ENCODE measurements at places on chromosomes 6 and 20.

DNA sequence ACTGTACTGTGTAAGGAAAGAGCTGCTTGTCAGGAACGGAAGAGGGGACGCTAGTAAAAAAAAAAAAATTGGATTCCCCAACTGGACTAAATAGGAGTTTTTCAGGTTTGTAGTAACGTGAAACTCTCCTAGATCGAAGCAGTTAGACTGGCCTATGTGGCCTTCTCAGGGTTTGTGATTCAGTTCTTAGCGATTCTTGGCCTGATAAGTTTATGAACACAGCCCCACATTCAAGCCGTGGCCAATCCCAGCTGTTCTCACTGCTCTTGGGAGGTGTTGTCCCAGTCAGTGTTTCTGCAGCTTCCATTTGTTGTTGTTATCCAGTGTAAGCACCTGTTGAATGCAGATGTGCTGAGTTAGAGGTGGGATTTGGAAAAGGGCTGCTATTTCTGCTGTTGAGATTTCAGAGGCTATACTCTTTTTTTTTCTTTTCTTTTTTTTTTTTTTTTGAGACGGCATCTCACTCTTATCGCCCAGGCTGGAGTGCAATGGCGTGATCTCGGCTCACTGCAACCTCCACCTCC, 29.7 kb downstream of the TAF8 start:
- no peak for DNase-seq

DNA sequence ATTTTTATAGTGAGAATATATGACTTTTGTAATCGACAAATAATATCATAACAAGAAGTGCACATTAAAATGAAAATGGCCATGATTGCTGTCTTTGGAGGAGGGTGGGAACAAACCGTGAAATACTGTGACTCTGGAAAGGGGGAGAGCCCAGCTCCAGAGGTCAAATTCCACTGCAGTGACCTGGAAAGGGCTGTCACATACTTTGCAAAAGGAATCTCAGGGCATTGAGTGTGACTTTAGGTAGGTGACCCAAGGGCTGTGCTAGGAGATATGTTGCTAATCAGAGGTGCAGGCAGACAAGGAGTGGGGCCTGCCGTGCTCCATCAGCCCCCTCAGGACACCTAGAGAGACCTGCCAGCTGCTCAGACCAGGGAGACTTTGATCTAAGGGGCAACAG, 28.1 kb upstream of the BMP7 start:
- no peak for DNase-seq

GRCh38 chr20:44754554-44754953, 8.9 kb downstream of the KCNK15 start:
- DNase-seq: no peak

GRCh38 chr6:43982084-43982625, 145.1 kb downstream of the MRPL14 start:
- DNase-seq: no peak

DNA sequence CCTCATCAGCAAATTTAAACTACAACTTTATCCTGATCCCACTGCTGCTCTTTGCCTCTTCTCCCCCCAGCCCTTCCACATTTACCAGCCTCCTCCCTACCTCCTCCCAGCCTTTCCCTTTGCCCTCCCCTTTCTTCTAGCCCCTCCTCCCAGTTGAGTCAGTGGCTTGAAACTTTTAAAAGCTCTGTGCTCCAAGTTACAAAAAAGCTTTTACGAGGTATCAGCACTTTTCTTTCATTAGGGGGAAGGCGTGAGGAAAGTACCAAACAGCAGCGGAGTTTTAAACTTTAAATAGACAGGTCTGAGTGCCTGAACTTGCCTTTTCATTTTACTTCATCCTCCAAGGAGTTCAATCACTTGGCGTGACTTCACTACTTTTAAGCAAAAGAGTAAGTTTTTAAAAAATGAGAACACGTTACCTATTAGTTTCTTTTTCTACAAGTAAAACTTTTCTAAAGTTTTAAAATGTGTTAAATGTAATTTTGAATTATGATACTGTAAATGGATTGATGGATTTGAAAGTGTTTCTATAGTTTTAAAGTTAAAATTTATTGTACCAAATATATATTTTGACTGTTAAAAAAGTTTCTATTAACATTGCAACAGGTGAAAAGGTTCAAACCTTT, at the start of gene GJA1:
Gene GJA1, plus strand, starts transcription at position 203 of the 626 bp plus-strand sequence. CDS start 11,202 bp downstream, outside the sequence.
- DNase-seq: no peak

GRCh38 chr6:26332408-26332807, 32.6 kb upstream of the BTN3A2 start:
- no peak for DNase-seq

DNA sequence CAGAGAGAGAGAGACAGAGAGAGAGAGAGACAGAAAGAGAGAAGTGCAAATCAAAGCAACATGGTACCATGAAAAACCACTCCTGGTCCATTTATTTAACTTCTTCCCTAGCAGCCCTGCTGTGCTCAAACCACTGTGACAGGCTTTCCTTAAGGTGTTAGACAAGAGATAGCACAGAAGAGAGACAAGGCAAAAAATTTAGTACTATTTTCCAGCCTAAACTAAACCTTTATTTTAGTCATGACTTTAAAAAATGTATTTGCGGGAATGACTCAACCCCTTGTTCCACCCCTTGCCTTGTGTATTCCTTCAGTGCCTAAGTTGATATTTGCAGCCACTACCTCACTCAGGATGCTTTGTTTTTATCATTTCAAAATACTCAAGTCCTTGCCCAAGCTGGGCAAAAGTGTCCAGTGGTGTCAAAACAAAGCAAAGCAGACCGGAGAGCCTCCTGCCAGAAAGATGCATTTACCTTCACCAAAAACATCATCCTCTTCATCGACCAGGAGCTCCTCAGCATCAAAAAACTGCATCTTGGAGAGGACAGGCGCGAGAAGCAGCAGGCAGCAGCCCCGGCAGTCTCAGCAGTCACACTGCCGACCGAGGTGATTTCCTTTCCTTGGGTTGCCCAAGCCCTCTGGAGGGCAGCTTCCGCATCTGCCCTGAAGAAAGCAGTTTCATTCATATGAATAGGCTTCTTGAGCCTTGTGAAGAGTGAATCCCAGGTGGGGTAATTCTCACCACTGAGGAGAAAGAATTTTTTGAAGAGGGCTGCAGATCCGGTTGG, at the start of gene RIPOR2:
Gene RIPOR2, minus strand, starts transcription at position 595 of the 787 bp plus-strand sequence. Its CDS starts 62 bp downstream, at position 533.
- DNase-seq: no peak

DNA sequence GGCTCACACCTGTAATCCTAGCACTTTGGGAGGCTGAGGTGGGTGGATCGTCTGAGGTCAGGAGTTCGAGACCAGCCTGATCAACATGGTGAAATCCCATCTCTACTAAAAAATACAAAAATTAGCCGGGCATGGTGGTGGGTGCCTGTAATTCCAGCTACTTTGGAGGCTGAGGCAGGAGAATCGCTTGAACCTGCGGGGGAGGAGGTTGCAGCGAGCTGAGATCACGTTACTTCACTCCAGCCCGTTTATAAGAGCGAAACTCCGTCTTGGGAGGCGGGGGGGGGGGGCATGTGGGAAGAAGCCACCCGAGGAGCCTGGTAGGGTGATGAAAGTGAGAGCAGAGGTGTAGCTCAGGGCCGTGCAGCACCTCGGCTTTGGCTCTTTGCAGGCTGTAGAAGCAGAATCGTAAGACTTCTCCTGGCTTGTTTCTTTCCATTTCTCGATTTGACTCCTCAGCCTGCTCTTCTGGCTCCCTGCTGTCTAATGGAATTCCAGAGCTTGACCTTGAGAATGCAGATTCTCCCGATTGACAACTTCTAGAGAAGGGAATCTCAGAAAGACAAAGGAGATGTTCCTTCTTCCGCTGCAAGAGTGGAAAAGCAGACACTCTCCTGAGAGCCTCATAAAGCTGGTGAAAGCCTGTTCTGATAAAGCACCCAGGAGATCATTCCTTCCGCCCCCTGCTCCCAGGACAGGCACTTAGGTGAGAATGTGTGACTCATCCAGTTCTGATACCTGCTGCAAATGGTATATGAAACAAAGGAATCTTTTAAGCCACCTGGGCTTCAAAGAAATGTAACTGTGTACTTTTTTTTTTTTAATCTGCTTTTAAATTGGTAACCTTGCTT, 26.0 kb upstream of the PPP1R16B start:
- DNase-seq: no peak

DNA sequence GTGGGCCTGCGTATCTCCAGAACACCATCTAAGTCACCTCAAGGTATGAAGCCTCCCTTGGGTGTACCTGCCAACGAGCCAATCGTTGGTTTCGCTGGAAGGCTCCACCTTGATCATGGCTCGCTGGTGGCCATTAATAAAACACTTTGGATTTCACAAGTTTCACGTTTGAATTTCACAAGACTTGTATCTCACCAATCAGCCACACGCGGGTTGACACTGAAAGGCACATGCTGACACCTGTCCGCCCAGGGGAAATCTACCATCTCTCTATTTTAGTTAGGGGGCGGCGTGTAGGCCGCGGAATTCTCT, 586 bp upstream of the HMGA1 start:
- DNase-seq: no peak

GRCh38 chr20:36094497-36094896, 60.0 kb upstream of the EPB41L1 start:
- DNase-seq: no peak

GRCh38 chr20:36344517-36345132, 38.5 kb downstream of the DLGAP4 start:
- no peak for DNase-seq

DNA sequence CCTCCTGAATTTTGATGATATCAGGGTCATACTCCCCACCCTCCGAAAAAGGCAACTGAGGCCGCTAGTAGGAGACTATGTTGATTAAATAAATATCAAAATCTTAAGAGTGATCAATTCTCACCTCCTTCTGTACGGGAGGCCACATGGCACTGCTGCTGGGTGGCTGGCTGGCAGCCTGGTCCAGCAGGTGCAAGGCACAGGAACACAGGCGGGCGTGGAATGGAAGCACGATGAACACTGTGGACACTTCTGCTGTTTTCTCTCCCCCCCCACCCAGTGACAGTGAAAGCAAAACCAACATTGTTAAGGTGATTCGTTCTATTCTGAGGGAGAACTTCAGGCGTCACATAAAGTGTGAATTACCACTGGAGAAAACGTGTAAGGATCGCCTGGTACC, 9.7 kb upstream of the CLDN20 start:
- no peak for DNase-seq

DNA sequence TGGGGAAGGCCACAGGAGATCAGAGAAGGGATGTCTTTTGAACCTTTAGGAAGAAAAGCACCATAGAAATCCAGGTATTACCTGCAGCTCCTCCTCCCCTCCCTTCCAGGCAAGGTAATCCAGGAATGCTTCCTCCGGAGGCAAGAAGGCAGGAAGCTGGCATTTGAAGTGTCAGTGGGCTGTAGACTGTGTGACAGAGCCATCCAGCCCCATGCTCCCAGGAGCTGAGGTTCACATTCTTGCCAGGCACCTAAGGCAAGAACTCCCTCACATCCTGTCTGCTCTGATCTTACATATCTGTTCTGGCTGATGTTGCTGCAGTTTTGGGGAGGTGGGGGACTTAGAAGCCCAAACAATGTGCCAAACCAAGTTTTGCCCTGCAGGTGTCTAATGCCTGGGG, 27.8 kb upstream of the SCUBE3 start:
- no peak for DNase-seq
